ENCODE measurements at places on chromosomes 1 and 21.

- no peak for DNase-seq
Measured at GRCh38 chr1:40743452-40743851, 40.1 kb upstream of the KCNQ4 start.

DNA sequence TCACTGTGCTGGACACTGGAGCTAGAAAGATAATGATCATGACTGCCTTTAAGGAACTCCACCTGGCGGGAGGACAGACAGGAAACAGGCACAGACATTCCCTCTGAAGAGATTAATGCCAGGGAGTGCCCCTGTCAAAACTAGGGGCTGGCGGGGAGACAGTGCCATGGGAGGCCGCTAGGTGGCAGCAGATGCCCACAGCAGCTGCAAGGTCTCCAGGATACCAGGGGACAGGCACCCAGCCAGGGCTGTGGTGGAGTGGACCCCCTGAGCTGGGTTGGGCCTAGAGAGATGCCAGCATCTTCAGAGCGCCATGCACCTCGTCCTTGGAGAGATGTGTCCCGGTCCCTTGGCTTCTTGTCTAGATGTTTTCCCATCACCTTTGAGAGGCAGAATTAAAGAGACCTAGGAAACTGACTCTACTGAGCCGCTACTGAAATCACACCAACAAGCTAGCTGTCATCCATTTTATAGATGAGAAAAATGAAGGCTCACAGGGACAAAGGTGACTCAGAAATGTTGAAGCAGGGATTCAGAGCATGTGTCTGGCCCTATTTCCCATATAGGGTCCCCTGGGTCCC, 3.6 kb downstream of the REN start:
- peak; percentile 45 for DNase-seq

- no peak for DNase-seq
Measured at GRCh38 chr1:6380037-6380436, 13.5 kb downstream of the ACOT7 start.

DNA sequence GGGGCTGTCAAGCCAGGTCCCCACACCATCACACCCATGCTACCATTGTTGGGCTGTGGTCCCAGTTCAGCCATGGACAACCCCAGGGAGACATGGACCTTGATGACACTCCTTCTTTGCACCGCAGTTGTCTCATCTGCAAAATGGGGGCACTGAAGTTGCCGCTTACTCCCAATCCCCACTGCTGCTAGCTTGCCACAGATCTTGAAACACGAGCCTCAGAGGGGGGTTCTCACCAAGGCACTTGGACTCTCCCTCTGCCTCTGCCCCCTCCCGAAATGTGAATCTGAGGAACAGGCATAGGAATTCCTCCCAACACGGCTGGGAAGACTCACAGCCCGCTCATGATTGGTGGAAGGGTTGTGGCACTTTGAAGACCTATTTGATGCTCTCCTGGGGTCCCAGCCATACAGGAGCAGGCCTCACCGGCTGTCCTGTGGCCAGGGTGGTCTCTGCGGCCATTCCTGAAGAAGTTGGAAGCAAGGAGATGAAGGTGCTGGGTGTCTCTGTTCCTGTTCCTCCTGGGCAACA, 31.1 kb downstream of the RUNX3 start:
- DNase-seq: no peak

DNA sequence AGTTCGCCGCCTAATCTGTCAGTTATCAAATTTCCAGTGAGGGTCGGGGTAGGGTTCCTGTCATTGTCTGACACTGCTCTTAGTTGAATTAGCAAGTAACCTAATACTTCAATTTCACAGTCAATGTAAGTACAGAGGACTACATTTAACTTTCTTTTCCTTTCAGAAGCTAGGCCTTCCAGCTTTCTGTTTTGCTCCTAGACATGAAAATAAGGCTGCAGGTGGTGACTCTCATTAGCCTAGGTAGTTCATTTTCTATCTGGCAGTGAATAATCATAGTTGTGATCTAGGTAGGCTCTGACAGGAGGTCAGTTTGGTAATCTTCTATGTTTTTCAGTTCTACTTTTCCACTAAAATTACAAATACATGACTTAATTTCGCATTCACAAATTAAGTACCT, 783.1 kb downstream of the MRPL39 start:
- no peak for DNase-seq

DNA sequence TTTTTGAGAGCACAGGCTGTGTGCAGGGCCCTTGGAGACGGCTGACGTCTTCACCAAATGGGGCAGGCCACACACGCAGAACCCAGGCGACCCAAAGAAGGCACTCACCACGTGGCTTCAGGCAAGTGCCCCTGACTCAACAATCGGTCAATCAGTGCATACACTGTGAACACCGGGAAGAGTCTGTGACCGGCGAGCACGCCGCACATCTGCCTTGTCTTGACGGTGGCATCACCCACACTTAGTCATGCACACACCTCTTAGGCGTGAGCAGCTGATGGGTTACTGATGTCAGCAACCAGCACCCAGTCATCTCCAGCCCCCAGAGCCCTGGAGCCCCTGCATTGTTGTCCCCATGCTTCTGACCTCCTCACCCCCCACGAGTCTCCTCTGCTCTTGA, 4.9 kb upstream of the LRRC3 start:
- DNase-seq: no peak

DNA sequence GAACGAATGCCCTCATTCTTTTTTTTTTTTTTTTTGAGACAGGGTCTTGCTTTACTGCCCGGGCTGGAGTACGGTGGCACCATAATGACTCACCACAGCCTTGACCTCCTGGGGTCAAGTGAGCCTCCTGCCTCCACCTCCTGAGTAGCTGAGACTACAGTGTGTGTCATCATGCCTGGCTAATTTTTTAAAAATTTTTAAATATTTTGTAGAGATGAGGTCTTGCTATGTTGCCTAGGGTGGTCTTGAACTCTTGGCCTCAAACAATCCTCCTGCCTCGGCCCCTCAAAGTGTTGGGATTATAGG, 69.4 kb downstream of the ALG14 start:
- no peak for DNase-seq

GRCh38 chr1:201537028-201537427, 1.9 kb upstream of the NAV1 start:
- no peak for DNase-seq

- no peak for DNase-seq
Measured at GRCh38 chr1:223620297-223620897, 45.1 kb downstream of the CAPN8 start.

GRCh38 chr1:242691610-242691945, 167.1 kb upstream of the PLD5 start:
- DNase-seq: no peak

GRCh38 chr1:207956986-207957385, 46.1 kb upstream of the CD34 start:
- no peak for DNase-seq

DNA sequence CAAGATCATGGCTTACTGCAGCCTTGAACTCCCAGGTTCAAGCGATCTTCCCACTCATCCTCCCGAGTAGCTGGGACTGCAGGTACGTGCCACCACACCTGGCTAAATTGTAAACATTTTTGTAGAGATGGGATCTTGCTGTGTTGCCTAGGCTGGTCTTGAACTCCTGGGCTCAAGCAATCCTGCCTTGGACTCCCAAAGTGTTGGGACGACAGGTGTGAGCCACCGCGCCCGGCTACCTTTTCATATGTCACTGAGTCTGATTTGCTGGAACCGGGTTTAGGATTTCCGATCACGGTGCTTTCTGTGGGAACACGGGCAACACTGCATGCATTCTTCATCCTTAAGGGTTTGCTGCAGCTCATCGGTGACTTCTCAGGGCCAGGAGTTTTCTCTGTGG, 32.2 kb upstream of the PCBP3 start:
- DNase-seq: no peak
